CD8-positive, alpha-beta memory T cell (primary cell): ENCODE measurements at places on chromosomes 3 and 15.

GRCh38 chr15:38722236-38722635 lies 157.6 kb upstream of the RASGRP1 start:
- H3K27me3 ChIP-seq, result no peaks in the 10 kb centered on the region
- no peak overlapping the region for H3K4me3 ChIP-seq
- H3K36me3 ChIP-seq, result no peaks in the 10 kb centered on the region

DNA sequence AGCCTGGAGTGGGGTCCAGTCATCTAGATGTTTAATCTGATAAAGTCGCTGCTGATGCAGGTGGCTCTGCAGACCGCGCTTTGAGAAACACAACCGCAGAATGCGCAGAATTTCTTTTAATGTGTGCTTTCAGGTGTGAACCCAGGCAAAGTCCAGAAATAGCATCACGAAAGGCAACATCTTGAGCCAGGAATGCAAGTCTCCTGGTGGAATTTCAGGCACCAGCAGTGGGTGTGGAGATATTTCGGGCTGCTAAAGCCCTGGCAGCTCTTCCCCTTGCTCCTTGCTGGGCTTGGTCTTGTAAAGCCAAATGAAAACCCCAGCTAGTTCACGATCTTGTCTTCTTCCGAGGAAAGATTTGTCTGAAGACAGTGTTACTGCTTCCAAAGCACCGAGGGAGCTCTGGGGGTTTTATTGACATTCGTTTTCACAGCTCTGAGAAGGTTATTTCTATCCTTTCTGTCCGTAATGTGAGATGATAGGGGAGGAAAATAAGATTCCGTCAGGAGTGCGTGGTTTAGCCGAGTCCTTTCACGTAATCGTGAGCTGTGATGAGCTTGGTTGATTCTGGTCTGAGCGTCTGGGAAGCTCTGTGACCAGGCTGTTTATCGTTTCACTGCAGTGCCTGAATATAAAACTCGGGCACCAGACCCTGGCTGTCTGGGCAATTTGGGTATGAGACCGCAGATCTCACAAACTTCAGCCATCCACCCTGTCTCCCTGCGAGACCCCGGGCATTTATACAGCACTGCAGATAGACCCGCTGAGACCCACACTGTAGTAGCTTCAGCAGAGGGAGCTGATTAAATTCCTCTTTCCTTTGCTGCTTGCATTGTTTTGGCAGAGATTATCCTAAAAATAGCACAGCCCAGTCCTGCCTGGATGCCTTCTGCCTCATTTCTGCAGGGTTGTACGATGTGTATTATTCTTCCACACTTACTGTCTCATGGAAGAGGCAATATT lies 67.0 kb upstream of the SLC25A26 start:
- H3K4me3 ChIP-seq, result no peak overlapping the region
- no peaks in the 10 kb centered on the region for H3K36me3 ChIP-seq
- H3K27ac ChIP-seq, result no peak overlapping the region

DNA sequence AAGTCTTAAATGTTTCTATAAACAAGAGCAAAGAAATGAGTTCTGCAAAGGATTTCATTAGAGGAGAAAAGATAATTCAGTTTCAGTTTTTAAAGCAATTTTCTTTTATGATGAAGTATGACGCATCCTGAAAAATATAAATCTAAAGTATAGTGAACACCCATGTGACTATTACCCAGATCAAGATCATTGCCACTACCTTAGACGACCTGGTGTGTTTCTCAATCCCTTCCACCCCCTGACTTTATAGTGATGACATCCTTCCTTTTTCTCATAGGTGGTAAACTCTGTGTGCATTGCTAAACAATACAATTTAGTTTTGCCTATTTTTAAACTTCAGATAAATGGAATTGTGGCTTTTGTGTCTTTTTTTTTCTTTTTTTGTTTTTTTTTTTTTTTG lies 8.4 kb downstream of the STT3B start:
- H3K4me3 ChIP-seq, result no peak overlapping the region
- peak; percentile 34 for DNase-seq
- H3K36me3 ChIP-seq, result no peaks in the 10 kb centered on the region
- H3K4me1 ChIP-seq, result peaks cover 72% of the 10 kb centered on the region
- H3K27me3 ChIP-seq, result no peaks in the 10 kb centered on the region

DNA sequence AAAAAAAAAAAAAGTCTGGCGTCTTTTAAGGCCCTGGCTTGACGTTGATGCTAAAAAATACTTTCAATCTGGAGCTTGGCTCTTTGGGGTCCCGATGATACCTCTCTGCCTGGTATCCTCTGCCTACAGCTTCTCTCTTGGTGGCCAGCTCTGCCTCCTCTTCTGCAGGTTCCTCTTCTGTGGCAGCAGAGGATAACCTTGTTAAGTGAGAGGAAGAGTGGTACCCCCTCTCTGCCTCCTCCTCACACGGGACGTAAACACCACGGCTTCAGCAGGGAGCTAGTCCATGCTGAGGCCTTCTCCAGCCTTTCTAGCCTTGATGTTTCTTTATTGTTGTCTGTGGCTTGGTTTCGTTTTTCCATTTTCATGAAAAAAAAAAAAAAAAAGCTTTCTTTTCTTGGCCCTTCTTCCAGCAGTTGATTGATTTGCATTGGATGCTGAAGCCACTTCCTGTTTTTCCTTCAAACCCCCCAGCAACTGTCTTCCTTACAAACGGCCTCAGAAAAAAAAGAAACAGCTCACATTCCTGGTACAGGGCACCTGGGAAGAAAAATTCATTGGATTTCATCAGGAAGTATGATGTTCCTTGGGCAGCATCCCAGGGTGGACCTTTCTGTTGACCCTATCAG lies 59.7 kb downstream of the RORA start:
- H3K4me1 ChIP-seq, result peaks cover 14% of the 10 kb centered on the region
- no peak for DNase-seq
- H3K27me3 ChIP-seq, result no peaks in the 10 kb centered on the region

DNA sequence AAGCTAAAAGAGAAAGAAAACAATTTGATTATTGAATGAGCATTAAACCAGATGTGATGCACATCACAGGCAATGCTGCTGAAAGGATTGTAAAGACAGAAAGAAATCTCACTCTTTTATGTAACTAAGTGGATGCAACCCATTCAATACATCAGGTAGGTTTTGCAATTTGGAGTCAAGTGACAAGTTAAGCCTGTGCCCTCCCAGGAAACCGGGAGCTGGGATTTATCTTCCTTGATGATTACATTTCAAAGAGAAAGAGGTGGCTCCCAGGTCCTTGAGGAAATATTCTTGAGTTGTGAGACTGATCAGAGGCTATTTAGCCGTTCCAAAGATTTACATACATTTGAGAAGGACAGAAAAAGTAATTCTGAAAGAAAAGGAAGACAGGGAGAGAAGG lies 219.0 kb upstream of the PROK2 start:
- no peak overlapping the region for H3K27ac ChIP-seq
- no peak for DNase-seq
- no peaks in the 10 kb centered on the region for H3K4me1 ChIP-seq
- H3K27me3 ChIP-seq, result peaks cover 5% of the 10 kb centered on the region

- no peaks in the 10 kb centered on the region for H3K27me3 ChIP-seq
- H3K4me3 ChIP-seq, result no peak overlapping the region
- DNase-seq, result no peak
- no peaks in the 10 kb centered on the region for H3K36me3 ChIP-seq
- no peak overlapping the region for H3K27ac ChIP-seq
These were observed 19.2 kb downstream of the SLC2A2 start for GRCh38 chr3:171007316-171007715.

DNA sequence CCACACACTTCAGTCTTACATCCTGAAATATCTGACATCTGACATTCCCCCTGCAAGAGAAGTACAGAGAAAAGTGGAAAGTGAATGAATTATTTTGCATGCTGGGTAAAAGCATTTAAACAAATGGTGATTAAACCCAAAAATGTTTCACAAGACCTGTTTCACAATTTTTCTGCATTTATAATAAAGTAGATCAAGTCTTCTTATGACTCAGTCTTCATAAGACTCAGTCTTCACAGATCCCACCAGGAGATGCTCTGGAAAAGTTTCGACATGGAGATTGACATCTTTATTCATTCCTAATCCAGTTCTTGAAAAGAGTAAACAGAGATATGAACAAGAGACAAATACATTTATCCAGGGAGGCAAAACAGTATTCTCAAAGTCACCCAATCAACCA lies 13.2 kb upstream of the EDC3 start:
- H3K4me3 ChIP-seq, result no peak overlapping the region
- H3K36me3 ChIP-seq, result no peaks in the 10 kb centered on the region
- no peaks in the 10 kb centered on the region for H3K4me1 ChIP-seq
- no peaks in the 10 kb centered on the region for H3K27me3 ChIP-seq
- no peak overlapping the region for H3K27ac ChIP-seq

DNA sequence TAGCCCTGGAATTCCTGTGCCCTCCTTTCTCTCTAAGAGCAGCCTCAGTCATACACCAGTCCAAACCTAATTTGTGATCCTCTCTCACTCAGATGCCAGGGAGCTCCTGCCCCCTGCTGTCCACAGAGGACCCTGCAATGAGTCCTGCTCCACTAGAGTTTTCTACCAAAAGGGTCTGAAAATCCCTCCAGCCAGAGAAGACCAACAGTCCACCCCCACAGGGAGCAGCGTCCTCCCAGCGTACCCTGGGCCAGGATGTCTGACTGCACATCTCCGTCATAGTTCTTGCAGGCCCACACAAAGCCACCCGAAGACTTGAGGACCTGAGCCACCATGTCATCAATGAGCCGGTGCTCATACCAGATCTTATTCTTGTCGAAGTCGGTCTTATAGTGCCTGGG lies 15.4 kb downstream of the IDH2 start:
- peak; percentile 18 for DNase-seq
- H3K4me1 ChIP-seq, result no peaks in the 10 kb centered on the region
- peaks cover 48% of the 10 kb centered on the region for H3K36me3 ChIP-seq

GRCh38 chr15:97977734-97978133 lies 17.2 kb downstream of the ARRDC4 start:
- peaks cover 10% of the 10 kb centered on the region for H3K4me1 ChIP-seq
- H3K4me3 ChIP-seq, result no peak overlapping the region
- DNase-seq, result no peak
- no peaks in the 10 kb centered on the region for H3K27me3 ChIP-seq
- H3K36me3 ChIP-seq, result no peaks in the 10 kb centered on the region
